Activated T-helper 9 cell treated with anti-CD3 and anti-CD28 coated beads, Interleukin-2, amount 50 U/mL, for 16 hours (primary cell): ENCODE measurements at places on chromosomes 7 and 10.

DNA sequence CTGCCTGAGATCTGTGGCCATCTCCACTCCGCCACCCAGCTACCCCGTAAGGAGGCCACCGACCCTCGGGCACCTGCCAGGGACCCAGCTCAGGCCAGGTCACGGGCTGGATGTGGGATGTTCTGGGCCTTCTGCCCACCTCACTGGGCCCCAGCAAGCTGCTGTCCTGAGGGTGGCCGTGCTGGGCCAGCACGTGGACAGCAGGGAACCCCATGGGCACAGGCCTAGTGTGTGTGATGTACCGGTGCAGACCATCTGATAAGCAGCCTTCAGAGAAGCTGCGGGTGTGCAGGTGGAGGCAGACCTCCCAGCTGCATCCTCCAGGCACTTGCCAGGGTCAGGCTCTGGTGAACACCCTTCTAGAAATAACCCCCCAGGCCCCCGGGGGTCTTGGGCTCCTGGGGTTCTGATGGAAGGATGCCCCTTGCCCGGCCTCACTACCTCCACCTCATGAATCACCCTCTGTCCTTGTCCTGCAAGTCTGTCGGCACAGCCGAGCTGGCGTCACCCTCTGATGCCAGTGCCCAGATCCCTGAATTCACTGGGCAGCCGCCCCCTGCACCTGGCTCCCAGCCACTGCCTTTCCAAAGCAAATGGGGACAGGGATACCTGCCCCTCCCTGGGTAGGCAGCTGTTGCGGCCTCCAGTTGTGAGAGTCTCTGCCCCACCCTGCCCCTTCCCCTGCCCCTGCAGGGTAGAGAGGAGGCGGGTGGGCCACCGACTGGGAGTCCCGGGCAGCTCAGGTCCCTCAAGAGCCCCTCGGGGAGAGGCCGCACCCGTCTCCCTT is 139.8 kb downstream of the FAM53B start:
- DNase-seq: no peak

DNA sequence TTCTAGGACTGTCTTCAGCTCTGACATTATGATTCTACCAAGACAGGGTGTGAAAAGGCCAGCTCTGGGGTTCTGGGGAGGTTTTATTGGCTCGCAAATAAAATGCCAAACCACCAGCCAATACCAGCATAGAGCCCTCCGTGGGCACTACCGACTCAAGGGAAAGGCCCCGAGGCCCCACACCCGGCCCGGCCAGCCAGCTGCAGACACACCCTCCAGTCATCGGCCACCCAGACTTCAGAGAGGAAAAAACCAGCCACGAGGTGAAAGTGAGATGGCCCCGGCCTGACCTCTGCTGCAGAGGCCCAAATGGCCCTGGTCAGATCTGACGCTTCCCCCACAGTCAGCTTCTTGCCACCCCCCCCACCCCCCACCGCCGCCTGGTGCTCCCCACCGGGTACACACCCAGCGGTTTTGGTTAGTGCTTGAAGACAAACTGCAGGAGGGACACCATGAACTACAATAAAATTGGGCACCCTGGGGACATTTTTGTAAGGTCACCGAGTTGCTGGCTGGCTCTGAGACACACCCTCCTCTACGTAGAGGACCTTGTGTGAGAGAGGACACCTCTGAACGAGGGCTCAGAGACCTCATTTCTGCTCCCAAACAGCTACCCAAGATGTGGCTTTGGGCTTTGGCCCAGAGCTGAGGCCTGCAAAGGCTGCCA is 79.9 kb downstream of the PRKAG2 start:
- DNase-seq: no peak

- DNase-seq: no peak
Observed at GRCh38 chr10:125200396-125200795, 40.0 kb upstream of the CTBP2 start.

DNA sequence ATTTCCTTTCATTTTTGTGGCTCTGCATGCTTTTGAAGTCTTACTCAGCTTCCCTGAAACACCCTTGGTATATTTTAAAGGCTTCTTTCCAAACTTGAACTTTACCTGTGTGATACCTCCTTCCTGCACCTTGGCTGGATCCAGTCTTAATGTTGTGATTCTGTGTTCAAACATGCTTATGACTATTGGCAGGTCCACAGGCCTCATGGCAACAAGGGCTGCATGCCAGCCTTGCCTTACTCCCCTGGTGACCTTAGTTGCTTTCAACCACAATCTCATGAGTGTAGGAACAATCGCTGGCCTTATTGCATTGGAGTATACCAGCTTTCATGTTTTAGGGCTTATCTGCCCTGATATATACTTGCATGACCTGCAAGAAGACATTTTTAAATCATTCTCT is 238.7 kb downstream of the KIF20B start:
- DNase-seq: no peak

DNA sequence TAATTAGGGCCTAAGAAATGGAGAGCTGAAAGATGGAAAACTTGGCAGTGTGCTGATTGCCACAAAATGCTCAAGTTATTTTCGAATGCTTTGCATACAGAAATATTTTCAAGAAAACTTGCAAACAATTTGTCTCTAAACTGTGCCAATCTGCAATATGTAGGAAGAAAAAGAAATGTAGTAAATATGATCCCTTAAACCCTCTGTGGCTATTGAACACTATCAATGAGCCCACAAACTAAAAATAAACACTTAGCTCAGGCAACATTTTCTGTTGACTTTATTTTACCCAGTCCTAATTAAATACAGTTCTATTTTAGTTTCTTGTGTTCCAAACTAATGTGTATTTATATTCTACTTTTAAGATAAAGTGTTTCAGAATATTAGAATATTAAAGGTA is 342.1 kb downstream of the SEMA3D start:
- no peak for DNase-seq

DNA sequence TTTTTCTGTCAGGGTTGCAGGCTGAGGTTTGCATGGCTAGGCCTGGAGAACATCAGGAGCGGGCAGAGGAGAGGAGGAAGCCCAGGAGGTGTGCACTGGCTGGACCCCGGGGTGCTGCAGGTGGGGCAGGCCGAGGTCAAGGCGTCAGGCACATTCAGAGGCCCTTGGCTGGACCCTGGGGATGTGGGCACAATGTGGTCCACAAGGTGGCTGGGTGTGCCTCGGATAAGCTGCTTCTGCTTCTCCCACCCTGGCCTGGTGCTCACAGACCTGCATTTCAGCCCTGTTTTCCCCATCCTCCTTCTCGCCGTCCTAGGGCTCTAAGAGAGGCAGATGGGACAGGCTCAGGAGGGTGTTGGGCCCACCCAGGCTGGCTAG is 108.2 kb downstream of the ADCY1 start:
- no peak for DNase-seq

- no peak for DNase-seq
Observed at GRCh38 chr7:130423501-130424037, 17.2 kb downstream of the CEP41 start.

DNA sequence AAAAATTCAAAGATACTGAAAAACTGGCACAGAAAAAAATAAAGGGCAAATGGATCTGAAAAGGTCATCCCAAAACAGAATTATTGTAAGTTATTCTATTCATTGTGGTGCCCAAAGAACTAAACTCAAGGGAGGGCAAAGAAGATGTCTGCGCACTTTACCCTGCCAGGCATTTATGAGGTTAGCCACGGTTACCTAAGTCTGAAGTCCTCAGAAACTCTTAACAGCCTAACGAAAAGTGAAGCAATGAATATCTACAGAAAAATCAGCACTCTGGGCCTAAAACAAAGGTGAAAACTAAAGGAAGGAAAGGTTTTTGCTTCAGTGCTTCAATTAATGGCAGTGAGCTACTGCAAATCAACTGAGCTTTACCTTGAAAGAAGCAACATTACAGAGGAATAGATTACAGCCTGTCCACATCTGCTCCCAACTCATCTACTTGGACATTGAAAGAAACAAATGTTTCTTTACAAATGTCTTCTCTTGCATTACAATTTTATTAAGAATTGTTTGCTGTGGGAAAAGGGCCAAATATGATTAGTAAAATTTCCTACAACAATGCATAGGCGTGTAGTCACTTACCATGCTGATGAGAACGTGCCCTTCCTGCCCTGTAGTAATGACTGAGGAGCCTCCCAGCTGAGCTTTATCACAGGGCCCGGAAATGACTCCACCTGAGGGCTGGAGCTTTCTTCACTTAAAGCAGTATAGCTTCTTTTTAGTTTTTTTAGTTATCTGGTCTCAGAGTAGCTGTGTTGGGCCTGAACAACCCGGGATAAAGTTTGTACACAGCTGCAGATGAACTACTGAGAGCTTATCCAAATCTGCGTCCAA is at the start of gene TUBAL3:
Gene TUBAL3, minus strand, starts transcription at position 621 of the 834 bp plus-strand sequence. Its CDS starts 36 bp downstream, at position 585.
- no peak for DNase-seq

DNA sequence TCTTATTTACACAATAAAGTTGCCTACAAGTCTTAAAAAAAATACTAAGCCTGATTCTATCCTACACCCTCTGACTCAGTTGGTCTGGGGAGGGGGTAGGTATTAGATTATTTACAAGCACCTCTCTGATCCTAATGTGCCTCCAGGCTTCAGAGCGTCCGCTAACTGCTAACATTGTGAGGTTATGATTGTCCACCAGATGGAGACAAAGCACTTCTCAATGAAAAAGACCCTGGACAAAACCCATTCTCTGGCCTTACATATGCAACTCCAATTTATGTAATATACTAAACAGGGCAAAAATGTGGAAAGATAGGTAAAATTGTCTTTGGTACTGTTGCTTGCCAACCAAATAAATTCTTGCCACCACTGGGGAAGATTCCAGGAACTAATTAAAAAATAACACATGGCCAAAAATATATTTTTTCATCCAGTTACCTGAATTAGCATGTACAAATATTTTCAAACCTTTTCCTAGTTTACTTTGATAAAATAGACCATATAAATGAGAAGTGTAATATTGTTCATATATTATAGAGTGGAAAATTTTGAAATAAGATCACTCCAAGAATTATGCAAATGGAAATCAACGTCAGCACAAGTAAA is 92.4 kb downstream of the KIF20B start:
- DNase-seq: no peak

DNA sequence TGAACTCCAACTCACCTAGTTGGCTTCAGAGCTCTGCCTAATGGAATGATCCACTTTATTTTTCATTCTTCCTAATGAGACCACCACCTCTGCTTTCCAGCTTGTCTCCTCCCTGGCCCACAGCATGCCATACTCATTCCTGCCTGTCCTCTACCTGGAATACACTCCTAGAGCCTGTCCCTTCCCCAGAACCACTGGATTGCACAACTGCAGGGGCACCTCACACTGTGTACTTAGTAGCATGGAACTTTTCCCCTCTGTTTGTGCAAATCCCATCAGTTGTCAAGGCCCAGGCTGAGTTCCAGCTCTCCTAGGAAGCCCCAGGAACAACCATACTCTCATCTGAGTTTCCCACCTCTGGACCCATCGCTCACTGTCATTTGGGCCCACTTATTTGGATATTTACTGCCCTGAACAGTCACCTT is 15.6 kb downstream of the ALDH18A1 start:
- DNase-seq: no peak
